Activated T-cell treated with anti-CD3 and anti-CD28 coated beads, Interleukin-2, amount 50 U/mL, for 72 hours (primary cell): ENCODE measurements at places on chromosomes 2 and 18. TPM values are rescaled to one million over a fixed set of nuclear protein-coding genes. Genes with fewer than 3 reads are reported as not detected.
A peak's percentile ranks its signal among the peaks of the same experiment; 100 is the strongest.

Gene CROCC2
- total RNA-seq, result not detected

Gene NT5C1B
- not detected for total RNA-seq

Gene PAX3
- not detected for total RNA-seq

GRCh38 chr18:46452820-46453219 lies 204.2 kb downstream of the LOXHD1 start:
- no peaks in the 10 kb centered on the region for H3K27me3 ChIP-seq
- no peaks in the 10 kb centered on the region for H3K4me1 ChIP-seq
- DNase-seq, result no peak
- H3K4me3 ChIP-seq, result no peak overlapping the region
- no peaks in the 10 kb centered on the region for H3K36me3 ChIP-seq

GRCh38 chr2:181552808-181553207 lies 95.6 kb downstream of the ITGA4 start:
- no peak overlapping the region for H3K27ac ChIP-seq
- H3K27me3 ChIP-seq, result no peaks in the 10 kb centered on the region
- H3K4me1 ChIP-seq, result no peaks in the 10 kb centered on the region
- no peak for DNase-seq

- no peak for DNase-seq
- peaks cover 1% of the 10 kb centered on the region for H3K36me3 ChIP-seq
- H3K27ac ChIP-seq, result peak overlapping the region; percentile 64
- H3K27me3 ChIP-seq, result no peaks in the 10 kb centered on the region
- H3K4me3 ChIP-seq, result no peak overlapping the region
- H3K4me1 ChIP-seq, result peaks cover 58% of the 10 kb centered on the region
Observed at GRCh38 chr2:42186366-42186765, 17.2 kb downstream of the EML4 start.

- peaks cover 5% of the 10 kb centered on the region for H3K4me1 ChIP-seq
- H3K27me3 ChIP-seq, result no peaks in the 10 kb centered on the region
- DNase-seq, result no peak
- no peak overlapping the region for H3K4me3 ChIP-seq
- H3K27ac ChIP-seq, result no peak overlapping the region
Observed at GRCh38 chr2:203547356-203547755, 12.3 kb upstream of the RAPH1 start.

DNA sequence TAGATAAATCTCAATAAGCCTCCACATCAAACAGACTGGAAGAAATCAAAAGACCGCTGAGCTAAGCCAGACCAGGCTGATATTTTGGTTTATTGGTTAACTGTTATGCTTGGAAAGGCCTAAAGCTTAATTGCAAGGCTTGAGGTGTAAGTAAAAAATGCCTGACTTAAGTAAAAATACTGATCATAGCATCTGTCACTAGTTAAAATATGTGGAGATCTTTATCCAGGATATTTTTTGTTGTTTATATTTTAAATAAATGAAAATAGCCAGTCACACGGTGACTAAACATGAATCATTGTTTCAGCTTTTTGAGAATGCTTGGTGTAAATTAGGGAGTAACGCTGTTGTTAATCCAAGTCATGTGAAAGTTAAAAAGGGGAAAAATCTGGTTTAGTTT lies 127.9 kb downstream of the THADA start:
- H3K27me3 ChIP-seq, result no peaks in the 10 kb centered on the region
- peaks cover 4% of the 10 kb centered on the region for H3K36me3 ChIP-seq
